ENCODE measurements at places on chromosomes 12 and 14. TPM values are rescaled to one million over a fixed set of nuclear protein-coding genes. Genes with fewer than 3 reads are reported as not detected.

GRCh38 chr14:72588521-72588920 lies 305.4 kb downstream of the DPF3 start:
- no peak for DNase-seq

DNA sequence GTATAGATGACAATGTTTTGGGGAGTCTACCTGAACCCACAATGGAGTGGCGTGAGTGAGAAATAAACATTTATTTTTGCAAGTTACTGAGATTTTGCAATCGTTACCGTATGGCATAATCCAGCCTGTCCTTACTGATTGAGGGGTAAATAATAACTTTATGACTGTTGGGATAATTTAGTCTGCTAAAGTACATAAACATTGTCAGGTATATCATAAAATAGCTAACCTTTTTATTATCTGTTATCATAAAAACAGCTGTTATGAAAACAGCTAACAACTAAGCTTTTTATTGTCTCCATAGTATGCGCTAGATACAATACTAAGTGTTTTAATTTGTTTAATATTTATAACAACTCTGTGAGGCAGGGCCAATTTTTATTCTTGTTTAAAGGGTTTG lies 10.3 kb downstream of the ACSS3 start:
- DNase-seq = no peak

DNA sequence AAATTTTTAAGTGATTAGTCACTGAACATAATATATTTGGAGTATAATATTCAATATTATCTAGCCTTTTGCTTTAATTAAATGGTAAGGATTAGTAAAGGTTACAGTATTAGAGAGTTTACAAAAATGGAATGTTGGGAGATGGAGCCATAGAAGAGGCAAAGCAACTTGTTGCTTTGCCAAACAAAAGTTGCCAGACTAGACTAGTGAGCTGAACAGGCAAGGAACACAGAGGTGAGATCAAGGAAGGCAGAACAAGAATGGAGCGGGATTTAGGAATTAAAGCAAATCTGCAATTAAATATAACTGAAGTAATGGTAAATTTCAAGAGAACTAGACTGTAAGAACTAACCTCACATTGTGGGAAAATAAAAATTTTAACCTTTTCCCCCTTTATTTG lies 5.1 kb downstream of the ARF6 start:
- peak; percentile 22 for DNase-seq

DNA sequence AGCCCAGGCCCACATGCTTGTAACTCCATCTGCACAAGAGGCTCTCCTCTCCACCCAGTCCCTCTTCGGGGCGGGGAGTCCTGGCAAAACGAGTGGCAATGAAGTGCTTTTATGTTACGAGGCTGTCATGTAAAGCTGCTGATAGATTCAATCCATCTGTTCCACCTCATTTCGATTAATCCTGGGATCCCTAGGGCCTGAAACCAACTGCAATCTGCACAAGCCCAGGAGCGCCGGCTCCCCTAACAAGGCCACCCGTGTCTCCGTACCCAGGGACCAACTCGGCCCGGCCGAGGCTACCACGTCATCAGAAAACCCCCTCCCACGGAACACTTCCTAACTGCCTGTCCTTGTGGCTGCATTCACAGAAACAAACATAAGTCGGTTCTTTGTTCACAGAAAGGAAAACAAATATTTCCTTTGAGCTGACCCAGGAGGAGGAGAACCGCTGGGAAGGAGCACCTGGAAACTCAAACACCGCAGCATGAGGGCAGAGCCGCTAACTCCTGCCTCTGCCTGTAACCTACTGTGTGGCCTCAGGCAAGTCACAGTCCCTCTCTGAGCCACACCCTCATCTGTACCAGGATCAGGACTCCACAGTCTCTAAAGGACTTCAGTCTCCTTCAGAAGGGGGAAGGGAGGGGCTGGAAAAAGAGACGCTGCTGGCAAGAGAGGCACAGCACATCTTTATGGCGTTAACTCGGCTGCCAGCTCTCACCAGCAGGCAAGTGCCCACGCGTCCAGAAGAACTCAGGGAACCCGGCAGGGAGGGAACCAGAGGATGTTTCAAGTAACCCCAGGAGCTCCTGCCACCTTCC lies 47.8 kb downstream of the CCDC88C start:
- DNase-seq = no peak

DNA sequence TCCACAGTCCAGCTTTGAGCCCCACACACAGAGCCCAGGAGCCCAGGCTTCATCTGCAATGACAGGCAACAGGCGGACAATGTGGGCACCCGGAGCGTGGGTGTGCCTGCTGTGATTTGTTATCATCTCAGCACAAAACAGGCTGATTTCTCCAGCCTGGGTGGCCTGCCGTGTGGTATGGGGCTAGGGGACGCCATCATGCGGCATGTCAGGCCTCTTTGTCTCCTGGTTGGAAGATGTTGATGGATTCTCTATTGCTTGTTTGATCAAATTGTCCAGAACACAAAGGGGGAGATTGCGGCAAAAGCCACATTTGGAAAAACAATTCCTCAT lies 147.1 kb downstream of the KIF26A start:
- DNase-seq = no peak

- DNase-seq = no peak
Observed at GRCh38 chr12:88362439-88362838, 217.8 kb downstream of the KITLG start.

- no peak for DNase-seq
Observed at GRCh38 chr14:56754921-56755320, 55.4 kb downstream of the OTX2 start.

- no peak for DNase-seq
Observed at GRCh38 chr12:41656454-41656853, 468.3 kb downstream of the PDZRN4 start.

DNA sequence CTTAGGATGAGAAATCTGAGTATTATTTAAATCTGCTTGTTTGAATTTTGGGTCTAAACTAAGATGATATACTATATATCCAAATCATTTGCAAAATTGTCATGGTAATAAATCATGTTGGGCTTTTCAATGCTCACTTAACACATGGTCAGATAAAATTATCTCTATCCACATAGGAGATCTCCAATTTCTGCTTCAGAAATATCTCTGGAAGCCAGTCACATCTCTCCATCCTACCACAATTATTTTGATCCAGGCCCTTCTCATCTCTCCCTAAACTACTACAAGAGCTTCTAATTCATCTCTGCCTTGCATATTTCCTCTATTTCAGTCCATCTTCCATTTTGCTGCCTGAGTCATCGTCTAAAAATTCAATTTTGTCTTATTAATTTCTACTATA lies 3.8 kb downstream of the DCN start:
- DNase-seq = no peak

DNA sequence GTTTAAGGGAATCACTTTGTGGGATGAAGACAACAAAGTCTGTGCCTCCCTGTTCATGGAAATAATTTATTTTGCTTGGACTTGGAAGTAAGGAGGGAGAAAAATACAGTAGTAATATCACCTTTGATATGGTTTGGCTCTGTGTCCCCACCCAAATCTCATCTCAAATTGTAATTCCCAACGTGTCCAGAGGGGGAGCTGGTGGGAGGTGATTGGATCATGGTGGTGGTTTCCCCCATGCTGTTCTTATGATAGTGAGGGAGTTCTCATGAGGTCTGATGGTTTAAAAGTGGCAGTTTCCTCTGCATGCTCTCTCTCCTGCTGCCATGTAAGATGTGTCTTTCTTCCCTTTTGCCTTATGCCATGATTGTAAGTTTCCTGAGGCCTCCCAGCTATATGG lies 460.7 kb downstream of the NOVA1 start:
- DNase-seq = no peak

DNA sequence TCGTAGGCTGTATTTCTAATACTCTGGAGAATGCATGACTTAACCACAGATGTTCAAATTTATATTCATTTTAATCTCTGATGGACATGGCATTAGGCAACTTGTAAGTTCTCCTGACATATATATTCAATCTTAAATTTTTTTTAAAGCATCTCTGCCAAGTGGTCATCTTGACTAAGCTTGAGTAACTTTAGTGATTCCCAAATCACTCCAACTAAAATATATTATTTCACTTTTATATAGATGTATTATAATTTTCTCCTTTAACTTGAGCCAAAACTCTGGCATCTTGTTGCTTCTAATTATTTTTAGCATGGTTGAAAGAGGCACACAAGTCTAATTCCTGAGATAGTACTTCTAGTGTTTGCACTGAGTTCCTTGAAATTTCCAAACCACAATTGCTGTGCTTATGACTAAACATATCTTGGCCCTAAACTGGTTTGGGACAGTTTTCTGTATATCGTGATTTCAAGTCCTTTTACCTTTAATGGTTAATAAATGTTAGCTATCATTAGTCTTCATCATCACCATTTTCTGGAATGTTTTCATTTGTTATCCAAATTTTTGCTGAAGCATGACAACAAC lies 8.4 kb downstream of the LRFN5 start:
- no peak for DNase-seq

DNA sequence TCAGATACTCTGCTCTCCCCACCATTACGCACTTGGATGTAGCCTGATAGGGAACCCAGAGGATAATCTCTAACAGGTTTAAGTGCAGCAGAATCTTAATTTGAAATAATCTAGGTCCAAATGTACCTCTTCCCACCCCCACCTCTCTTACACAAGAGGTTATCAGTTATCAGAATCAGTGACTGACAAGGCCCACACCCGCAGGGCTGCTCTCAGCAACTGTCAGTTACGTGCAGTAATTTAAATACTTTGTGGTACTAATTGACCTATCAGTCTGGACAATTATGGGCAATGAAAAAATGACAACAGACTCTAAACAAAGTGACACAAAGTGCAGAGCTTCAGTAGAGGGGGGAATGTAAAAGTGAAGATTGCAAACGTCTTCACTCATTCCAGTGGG lies 74.0 kb downstream of the CLIP1 start:
- DNase-seq = no peak

DNA sequence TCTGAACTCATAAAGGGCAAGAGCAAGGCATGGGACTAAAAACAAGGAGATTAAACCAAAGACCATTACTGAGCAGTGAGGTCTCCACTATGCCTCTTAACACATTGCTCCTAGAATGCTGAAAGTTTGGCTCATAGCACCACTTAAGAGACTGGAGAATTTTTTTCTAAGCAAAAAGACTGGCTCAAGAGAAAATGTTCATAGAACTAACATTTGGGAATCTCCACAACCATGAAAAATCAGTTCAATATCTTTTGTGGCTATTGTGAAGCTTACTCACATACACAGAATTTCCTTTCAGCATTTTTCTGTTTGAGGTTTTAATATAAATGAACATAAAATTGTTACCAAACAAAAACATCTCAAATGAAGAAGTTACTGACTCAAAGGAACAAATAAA lies 255.8 kb downstream of the CCDC91 start:
- no peak for DNase-seq

GRCh38 chr14:90239139-90239538 lies 17.2 kb upstream of the PSMC1 start:
- DNase-seq = peak; percentile 10

DNA sequence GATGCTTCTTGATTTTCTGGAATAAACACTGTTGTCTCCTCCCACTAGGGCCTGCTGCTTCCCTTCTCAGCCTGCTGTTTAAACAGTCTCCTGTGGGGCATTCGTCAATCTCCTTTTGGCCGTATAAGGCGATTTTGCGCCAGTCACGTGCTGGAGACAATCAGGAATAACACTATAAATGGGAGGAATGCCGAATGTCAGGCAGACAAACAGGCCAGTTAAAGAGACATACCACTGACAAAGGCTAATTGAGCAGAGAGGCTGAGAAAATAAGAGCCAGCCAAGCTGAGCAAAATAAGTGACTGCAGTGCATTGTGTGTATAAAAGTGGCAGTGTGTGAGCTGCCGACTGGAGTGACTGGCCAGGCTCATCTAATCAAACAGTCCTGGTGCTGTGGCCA lies 23.3 kb downstream of the DMAC2L start:
- DNase-seq = no peak

- no peak for DNase-seq
Observed at GRCh38 chr12:24823808-24824515, 124.9 kb downstream of the BCAT1 start.

GRCh38 chr12:4540638-4541037 lies 1.9 kb downstream of the RAD51AP1 start:
- DNase-seq = no peak

DNA sequence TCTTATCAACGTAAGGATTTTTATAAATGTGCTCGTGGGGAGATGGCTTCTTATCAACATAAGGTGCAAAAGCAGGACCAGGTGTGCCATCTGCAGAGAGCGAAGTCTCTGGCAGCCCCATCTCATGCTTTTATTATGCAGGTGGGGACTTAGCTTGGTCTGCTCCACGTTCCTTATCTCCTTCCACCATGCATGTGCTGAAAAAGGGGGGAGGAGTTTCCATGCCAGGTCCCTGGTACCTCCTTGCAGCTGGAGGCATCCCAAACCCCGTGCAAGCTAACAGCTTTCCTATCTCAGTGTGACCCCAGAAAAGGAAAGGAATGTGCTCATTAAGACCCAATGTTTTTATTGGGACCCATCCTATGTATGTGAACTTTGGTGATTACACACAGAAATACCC lies 608.5 kb downstream of the TMEM121 start:
- no peak for DNase-seq

DNA sequence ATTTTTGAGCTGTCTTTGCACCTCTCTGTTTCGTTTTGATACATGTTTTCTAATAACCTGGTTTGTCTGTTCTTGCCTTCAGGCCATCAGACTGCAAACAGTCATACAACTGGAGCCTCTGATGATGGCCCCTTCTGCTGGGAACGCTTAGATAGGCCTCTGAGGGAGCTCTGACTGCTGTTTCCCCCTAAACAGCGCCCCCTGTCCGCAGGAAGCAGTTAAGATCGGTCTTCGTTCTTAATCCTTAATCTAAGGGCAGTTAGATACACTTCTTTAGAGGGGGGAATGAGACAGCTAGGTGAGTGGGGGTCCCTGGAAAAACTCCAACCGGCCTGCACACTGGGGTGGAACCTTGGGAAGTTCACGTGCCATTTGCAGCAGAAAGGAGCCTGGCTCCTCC lies 1338.8 kb upstream of the SEL1L start:
- no peak for DNase-seq

GRCh38 chr12:14710632-14711320 lies 14.4 kb upstream of the GUCY2C start:
- DNase-seq = no peak

DNA sequence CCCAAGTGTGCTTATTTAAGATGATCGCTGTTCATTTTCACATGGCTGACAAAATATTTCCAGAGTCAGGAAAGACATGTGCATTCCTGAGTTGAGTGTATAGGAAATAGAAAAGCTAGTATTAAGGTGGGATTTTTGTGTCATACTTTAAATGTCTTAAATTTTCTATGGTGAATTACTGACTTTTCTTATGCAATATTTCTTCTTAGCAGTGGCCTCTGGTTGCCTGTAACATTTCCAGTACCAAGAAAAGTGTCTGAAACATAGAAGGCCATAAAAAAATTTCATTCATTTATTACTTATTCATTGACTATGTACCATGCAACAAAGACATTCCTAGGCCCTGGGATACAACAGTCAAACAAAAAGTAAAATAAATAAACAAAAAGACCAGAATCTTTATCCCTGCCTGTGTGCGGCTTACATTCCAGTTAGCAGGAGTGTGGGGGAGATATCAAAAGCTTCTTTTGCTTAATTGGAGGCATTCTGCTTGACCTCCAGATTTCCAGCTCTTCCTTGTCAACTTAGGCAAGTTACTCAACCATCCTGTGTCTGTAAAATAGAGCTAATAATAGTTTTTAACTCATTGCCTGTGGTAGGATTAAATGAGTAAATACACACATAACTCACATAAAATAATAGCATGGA lies 216.3 kb upstream of the FLRT2 start:
- DNase-seq = no peak

The CCDC196 gene
- total RNA-seq = not detected

The OTOGL gene
- 0.05 TPM for total RNA-seq

The MMP17 gene
- total RNA-seq = 1.4 TPM

The FAIM2 gene
- not detected for total RNA-seq

The KLRC2 gene
- not detected for total RNA-seq

The SERPINA1 gene
- total RNA-seq = 167 TPM

The TMEM132D gene
- not detected for total RNA-seq

The NOVA1 gene
- total RNA-seq = not detected

The WNT5B gene
- total RNA-seq = 0.24 TPM

The COL2A1 gene
- not detected for total RNA-seq
